ENCODE measurements at places on chromosomes 12 and 14. TPM values are rescaled to one million over a fixed set of nuclear protein-coding genes. Genes with fewer than 3 reads are reported as not detected.

- DNase-seq = no peak
Measured at GRCh38 chr14:94685166-94685581, 73.0 kb downstream of the SERPINA3 start.

- DNase-seq = peak; percentile 68
Measured at GRCh38 chr12:78120866-78121560, 290.3 kb downstream of the NAV3 start.

- no peak for DNase-seq
Measured at GRCh38 chr12:27478949-27479348, 32.4 kb downstream of the SMCO2 start.

DNA sequence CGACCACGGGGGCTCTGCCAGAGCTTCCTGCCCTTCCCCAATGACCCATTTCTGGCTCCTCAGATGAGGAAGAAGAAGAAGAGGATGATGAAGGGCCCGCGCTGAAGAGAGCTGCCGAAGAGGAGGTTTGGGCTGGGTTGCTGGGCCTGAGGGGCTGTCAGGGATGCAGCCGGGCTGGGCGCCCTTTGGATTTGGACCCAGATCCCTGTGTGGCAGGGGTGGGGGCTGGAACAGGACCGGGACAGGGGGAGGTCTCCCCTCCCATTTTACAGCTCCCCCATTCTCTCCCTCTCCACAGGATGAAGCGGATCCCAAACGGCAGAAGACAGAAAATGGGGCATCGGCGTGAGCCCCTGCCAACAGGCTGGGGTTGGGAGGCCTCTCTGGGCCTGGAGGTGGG, 2.2 kb upstream of the LAG3 start:
- DNase-seq = no peak

Gene ANKLE2
- 118 TPM for total RNA-seq

Gene CINP
- total RNA-seq = 51.8 TPM
